ENCODE measurements at places on chromosomes 16 and 17.

GRCh38 chr16:69513180-69513966, 52.4 kb upstream of the NFAT5 start:
- no peak for DNase-seq

GRCh38 chr17:79942591-79943346, 92.9 kb downstream of the TBC1D16 start:
- peak; percentile 64 for DNase-seq

- DNase-seq, result no peak
Observed at GRCh38 chr17:66399441-66399840, 97.0 kb downstream of the PRKCA start.

DNA sequence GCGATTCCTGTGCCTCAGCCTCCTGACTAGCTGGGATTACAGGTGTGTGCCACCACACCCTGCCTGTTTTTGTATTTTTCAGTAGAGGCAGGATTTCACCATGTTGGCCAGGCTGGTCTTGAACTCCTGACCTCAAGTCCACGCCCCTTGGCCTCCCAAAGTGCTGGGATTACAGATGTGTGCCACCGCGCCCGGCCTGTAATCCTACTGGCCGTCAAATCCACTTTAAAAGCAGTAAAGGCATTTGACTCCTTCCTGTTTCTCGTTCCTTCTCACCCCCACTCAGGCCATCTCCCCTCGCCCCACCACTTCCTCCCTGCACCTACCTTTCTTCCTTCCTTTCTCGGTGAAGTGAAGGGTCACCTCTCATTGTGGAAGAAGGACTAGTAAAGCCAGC, 69.4 kb upstream of the CREBBP start:
- DNase-seq, result no peak

- no peak for DNase-seq
Observed at GRCh38 chr17:57860414-57860999, 10.7 kb upstream of the MRPS23 start.

DNA sequence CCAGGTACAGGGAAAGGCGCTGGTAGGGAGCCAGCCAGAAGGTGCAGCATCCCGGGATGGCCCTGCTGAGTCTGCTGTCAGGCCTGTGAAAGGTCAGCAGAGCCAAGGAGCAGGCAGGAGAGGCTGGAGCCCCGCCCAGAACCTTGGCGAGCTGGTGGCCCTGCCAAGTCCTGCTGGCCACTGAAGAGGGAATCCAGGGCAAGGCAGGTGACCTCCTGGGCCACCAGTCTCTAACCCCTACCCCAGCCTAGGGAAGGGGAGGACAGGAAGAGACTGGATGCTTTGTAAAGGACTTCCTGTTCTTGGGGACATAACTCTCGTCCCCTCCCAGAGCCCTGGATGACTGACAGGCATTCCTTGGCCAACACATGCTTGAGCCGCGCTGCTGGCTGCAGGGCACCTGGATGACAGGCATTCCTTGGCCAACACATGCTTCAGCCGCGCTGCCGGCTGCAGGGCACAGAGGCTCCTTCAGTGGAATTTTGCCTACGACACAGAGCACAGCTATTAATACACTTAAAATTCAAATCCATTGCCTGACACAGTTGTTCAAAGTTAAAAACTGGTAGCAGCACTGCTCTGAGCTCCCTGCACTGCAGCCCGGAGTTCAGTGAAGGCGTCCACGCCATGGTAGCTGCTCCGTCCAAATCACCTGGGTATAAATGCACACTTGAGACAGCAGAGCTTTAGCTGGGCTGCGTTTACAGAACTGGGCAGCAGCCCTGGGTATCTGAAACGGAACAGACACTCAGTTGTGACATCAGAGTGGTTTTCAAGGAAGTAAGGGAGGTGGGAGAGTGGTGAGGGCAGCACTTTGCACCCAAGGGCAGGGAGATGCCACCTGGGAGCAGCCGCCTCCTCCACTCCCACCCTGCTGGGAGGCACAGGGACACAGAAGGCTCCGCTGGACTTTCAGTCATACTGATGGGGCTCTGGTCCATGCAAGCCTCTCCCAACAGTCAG, 2.0 kb upstream of the BRICD5 start:
- DNase-seq, result no peak

DNA sequence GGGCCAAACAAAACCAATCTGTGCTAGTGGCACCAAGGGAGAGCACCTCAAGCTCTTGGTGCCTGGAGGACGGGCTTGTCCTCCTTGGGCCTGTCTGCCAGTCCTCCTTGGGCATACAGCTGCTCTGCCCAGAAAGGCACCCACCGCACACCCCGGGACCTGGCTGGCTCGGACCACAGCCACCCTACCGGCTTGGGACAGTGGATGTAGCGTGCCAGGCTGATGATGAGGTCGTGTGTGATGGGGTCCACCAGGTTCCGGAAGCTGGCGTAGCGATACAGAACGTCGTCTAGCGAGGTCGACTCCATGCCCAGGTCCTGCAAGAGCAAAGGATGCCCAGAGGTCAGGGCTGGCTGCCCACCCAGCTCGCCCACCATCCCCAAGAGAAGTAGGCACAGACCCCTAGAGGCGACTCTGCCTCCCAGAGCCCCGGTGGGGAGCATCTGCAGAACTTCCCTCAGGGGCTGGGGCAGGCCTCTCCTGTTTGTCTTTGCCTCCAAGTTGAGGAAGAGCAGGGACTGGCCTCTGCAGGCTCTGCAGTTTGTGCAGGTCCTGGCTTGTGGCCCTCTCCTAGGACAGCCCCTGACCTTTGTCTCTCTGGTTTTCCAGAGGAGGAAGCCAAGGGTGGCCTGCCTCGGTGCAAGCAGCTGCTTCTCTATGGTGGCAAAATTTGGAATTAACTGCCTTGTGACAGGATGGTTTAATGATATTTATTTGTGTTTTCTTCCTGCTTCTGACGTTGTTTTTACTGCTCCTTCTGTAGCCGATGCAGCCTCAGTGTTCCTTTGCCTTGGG, 29.7 kb downstream of the LRRC75A start:
- DNase-seq, result no peak

- DNase-seq, result no peak
Observed at GRCh38 chr16:369866-370436, 387 bp downstream of the MRPL28 start.

DNA sequence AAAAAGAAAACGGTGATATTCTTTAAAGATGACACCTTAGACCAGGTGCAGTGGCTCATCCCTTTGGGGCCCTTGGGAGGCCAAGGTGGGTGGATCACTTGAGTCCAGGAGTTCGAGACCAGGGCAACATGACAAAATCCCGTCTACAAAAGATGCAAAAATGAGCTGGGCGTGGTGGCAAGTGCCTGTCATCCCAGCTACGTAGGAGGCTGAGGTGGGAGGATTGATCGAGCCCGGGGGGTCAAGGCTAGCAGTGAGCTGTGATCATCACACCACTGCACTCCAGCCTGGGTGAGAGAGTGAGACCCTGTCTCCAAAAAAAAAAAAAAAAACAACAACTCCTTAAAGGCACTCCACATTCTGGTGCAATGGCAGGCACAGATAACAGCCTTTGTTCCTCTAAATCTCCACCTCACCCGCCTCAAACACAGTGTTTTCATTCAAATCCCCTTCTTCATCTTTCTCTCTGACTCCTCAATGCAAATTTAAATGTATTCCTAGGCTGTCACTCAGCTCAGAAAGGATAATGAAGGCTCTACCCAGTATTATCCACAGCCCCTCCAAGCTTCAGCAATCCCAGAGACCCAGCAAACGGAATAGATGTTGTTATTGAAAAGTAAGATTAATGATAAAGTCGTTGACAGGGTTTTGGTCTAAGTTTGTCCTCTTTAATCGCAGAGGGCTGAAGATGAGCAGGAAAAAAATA, 56.2 kb upstream of the CACNG5 start:
- DNase-seq, result no peak

GRCh38 chr16:89822188-89823086, 5.8 kb upstream of the SPIRE2 start:
- DNase-seq, result no peak

- no peak for DNase-seq
Observed at GRCh38 chr17:74430385-74430705, 1.5 kb upstream of the GPRC5C start.

- DNase-seq, result no peak
Observed at GRCh38 chr17:62629556-62630364, 2.3 kb downstream of the MRC2 start.

DNA sequence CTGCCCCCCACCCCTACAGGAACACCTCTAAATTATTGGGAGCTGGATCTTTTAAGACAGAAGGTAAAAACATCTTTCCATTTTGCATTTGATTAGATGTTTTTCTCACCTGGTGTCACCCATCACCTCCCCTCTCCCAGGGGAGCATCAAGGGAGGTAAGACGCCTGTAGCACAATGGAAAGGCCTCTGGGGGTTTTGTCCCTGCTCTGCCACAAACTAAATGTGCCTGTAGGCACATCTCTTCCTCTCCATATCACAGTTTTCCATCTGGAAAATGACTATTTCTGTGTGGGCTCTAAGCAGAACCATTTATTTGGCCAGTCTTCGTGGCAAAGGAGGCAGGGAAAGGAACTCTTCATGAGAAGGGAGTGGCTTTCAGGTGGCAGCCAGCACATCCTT, 76.6 kb downstream of the GNAO1 start:
- DNase-seq, result no peak

DNA sequence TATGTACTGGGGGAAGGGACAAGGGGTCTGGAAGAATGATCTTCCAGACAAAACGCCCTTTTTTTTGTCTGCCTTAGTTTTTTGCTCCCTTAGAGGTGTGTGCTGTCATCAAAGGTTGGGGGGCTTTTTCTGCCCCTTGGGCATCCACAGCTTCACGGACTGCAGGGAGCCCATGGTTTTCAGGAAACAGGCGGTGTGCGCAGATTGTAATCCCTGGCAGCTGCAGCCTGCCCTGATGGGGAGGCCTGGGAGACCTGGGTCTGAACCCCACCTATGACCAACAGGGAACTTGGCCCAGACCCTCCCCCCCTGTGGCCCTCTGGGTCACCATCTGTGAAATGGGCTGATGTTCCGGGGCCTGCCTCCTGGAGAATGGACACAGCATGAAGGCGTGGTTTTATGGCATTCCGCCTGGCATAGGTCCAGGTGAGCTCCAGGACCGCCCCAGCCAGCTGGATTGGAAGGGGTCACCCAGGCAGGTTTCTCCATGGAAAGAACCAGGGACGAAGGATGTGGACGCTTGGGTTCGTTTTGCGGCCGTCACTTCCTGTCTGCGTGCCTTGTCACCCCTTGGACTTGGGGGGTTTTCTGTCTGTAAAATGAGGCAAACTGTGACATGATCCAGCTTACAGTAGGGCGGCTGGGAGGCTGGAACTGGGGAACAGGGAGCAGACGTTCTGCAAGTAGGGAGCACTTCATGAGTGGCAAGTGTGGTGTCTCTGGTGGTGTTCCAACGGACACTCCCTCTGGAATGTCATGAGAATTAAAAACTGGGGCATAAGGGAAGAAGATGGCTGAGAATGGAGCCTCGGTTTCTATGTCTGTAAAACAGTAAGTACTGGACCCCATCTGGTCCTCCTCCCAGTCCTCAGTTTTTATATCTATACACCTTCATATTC, 1.5 kb downstream of the CPNE2 start:
- DNase-seq, result no peak

- DNase-seq, result no peak
Observed at GRCh38 chr17:50185631-50186471, 15.6 kb downstream of the COL1A1 start.

DNA sequence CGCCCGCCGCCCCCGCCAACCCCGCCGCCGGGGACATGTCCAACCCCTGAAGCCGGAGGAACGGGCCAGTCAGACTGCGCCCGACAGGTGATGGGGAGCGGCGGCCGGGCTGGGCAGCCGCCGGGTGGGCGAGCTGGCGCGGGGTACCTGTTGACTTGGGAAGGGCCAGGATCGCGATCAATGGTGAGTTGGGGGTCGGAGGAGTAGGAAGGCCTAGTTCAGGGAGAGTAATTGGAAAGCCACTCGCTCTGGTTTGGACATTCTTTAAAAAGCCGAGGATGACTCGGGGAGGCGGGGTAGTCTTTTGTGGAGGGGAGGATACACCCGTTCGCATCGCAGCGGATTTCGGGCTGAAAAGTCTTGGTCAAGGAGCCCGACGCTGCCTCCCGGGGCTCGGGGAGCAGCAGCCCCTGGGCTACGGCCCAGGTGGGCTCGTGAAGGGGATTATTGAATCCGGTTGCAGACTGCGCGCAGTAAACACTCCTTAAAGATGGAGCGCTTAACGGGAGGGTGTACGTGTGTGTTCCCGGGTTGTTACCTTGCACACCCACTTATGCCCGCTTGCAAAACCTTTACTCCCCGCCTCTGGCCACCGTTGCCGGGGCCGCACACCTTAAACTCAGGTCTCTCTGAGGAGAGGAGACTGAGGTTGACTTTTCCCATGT, 123.8 kb downstream of the GOSR1 start:
- DNase-seq, result peak; percentile 76

GRCh38 chr17:81474958-81475357, 37.6 kb downstream of the ACTG1 start:
- no peak for DNase-seq
